ENCODE measurements at places on chromosomes 1 and 21.

DNA sequence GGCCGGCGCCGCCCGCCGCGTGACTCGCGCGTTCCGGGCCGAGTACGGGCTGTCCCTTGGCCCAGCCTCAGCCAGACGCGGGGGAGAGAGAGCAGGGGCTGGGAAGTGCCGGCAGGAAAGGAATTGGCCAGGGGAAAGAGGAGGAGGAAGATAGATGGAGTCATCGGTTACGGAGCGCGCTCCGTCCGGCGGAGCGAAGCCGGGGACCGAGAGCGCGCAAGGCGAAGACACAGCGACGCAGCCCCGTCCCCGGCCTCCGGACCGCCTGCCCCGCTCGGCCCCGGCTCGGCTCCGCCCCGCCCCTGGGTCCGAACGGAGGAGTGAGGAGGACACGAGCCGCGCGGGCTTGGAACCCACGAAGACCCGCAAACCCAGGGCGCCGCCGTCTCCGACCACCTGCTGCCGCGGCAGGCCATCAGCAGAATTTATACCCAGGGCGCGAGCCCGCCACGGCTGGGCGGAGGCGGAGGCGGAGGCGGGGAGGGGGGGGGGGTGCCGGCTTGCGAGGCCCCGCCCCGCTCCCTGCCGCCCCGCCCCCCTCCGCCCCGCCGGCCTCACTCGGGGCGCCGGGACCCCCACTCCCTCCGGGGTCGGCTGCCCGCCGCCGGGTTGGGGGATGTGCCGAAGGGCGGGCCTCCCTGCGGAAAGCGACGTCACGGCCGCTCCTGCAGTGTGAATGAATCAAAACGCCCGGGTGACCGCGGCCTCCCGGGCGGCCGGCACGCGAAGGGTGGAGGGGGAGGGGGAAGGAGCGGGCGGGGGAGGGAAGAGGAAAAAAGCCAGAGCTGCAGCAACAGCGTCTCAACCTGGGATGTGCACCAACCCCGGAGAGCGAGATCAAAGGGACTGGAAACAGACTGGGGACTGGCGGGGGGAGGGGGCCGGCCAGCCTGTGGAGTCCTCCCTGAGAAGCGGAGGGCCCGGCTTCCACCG is at the start of gene LHX4:
TSS of gene LHX4 (plus strand) at position 782 of the 933 bp plus-strand sequence. CDS start 266 bp downstream, outside the sequence.
- DNase-seq, result peak; percentile 85

DNA sequence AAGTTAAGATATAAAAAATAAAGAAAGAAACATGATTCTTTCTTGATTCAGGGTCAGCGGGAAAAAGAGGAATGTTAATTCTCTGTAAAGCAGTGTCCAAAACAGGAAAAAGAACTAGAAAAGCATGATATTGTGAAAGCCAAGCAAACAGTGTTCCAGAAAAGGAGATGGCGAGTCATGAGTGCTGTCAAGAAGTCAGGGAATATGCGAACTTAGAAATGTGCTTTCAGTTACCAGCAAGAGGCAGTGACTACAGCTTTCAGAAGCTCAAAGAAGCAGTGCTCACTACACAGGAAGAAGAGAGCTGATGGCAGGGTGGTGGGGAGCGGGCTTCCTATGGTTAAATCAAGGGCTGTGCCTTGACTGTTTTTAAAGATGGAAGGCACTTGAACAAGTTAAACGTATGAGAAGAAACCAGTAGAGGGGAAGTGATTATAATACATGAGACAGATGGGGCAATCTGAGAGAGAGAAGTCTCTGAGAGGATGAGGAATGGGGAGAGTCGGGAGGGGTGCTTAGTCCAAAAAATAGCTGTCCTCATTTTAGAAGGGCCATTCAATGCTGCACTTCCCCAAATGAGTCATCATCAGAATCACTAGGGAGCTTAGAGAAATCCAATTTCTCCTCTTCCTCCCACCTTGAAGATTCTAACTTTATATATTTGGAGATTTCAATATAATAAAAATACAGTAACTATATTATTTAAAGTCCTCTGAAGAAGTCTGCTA is 90.4 kb downstream of the KCNK1 start:
- no peak for DNase-seq

GRCh38 chr1:237043846-237044636 is 2.1 kb downstream of the RYR2 start:
- no peak for DNase-seq

- DNase-seq, result no peak
Observed at GRCh38 chr1:21820597-21821232, 8.7 kb downstream of the LDLRAD2 start.

- DNase-seq, result peak; percentile 98
Observed at GRCh38 chr1:53946252-53947171, at the start of gene LRRC42. TSS of gene LRRC42 (plus strand) at chr1:53946350. CDS start at chr1:53952000, 5,650 bp downstream.

GRCh38 chr1:17914131-17914530 is 159.0 kb downstream of the ACTL8 start:
- no peak for DNase-seq

- no peak for DNase-seq
Observed at GRCh38 chr1:174995916-174996315, 3.8 kb upstream of the CACYBP start.

DNA sequence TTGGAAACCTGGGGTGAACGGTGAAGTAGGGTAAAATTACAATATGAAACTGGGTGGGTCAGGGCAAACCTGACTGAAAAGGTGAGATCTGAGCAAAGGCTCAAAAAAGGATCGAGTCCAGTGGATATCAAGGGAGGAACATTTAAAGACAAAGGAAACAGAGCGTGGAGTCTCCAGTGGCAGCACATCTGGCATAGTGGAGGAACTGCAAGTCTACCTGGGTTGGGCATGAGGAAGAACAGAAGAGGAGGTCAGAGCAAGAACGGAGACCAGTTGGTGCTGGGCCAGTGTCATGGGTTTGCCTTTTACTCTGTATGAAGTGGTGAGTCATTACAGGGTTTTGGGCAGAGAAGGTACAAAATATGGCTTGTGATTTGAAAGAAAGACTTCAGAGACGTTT is 163.7 kb downstream of the NTPCR start:
- no peak for DNase-seq

GRCh38 chr21:35940074-35940927 is 120.0 kb downstream of the SETD4 start:
- peak; percentile 62 for DNase-seq

DNA sequence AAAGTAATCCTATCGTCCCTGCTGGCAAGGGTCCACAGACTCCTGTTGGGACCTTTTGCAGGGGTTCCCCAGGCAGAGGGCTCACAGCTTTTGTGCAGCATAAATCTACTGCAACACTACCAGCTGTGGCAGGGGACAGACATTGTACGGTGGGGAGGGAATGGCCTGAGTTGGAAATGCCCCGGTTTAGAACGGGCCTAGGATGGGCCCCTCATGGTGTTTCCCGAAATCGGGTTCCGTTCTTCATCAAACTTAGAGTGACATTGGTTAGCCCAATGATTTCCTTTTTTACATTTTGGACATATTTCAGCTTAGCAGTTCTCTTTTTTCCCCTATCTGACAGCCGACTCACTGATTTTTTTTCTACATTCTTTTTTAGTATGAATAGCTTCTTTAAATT is 26.5 kb upstream of the SAMD11 start:
- no peak for DNase-seq
